ENCODE measurements at places on chromosomes 7 and 10.
A peak's percentile ranks its signal among the peaks of the same experiment; 100 is the strongest.

GRCh38 chr7:1591396-1591795 lies 21.6 kb upstream of the PSMG3 start:
- no peak for DNase-seq

- no peak for DNase-seq
Measured at GRCh38 chr10:119479532-119479931, 63.0 kb downstream of the RGS10 start.

GRCh38 chr10:49539320-49539885 lies 482 bp upstream of the ERCC6 start:
- DNase-seq, result no peak

- no peak for DNase-seq
Measured at GRCh38 chr10:124971276-124971675, 29.4 kb downstream of the ZRANB1 start.

DNA sequence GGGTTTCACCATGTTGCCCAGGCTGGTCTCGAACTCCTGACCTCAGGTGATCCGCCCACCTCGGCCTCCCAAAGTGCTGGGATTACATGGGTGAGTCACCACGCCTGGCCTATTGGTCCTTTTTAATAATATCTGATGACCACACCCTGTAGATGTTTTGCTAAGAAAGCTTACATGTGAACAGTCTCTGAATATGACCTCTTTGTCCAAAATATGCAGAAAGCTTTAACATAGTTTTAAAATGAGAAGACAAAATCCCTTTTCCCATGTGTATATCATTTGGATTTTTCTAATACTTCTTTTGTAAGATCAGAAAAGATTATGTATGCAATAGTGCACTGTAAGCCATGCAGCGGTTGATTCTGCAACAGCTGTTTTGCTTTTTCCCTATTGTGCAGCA lies 38.5 kb downstream of the MCU start:
- no peak for DNase-seq

DNA sequence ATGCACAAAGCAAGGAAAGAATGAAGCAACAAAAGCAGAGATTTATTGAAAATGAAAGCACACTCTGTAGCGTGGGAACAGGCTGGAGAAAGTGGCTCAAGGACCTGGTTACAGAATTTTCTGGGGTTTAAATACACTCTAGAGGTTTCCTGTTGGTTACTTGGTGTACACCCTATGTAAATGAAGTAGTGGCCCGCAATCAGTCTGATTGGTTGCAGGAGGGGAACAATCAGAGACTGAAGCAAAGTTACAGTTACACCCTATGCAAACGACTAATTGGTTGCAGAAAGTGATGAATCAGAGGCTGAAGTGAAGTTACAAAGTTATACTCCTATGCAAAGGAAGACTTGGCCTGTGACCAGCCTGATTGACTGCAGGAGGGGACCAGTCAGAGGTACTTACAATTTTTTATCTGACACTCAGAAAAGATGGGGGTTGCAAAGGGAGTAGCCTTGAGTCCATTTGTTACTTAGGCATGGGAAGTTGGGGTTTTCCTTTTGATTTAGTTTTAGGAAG lies 3.6 kb upstream of the MTPN start:
- DNase-seq, result peak; percentile 31

DNA sequence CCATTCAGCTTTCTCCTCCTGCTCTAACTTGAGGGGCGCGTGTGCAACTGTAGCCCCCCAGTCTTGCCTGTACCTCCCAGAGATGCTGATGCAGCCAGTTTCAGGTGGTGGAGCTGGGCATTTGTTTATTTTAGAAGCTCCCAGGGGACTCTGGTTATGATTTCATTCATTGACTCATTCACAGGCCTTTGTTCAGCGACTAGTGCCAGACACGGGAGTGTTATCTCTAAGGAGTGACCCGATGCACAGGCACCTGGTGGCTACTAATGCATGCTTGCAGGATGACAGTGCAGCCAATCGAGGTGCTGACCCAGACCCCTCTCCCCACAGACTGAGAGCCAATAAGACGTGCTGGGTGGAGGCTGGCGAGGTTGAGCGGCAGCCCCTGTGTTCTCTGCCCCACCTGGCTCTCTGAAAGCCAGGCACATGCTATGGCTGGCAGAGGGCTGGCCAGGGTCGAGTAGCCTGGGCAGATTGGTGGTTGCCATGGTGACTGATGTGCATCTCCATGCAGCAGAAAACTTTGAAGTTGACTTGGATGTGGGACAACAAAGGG lies 19.7 kb upstream of the SLC18A2 start:
- no peak for DNase-seq

DNA sequence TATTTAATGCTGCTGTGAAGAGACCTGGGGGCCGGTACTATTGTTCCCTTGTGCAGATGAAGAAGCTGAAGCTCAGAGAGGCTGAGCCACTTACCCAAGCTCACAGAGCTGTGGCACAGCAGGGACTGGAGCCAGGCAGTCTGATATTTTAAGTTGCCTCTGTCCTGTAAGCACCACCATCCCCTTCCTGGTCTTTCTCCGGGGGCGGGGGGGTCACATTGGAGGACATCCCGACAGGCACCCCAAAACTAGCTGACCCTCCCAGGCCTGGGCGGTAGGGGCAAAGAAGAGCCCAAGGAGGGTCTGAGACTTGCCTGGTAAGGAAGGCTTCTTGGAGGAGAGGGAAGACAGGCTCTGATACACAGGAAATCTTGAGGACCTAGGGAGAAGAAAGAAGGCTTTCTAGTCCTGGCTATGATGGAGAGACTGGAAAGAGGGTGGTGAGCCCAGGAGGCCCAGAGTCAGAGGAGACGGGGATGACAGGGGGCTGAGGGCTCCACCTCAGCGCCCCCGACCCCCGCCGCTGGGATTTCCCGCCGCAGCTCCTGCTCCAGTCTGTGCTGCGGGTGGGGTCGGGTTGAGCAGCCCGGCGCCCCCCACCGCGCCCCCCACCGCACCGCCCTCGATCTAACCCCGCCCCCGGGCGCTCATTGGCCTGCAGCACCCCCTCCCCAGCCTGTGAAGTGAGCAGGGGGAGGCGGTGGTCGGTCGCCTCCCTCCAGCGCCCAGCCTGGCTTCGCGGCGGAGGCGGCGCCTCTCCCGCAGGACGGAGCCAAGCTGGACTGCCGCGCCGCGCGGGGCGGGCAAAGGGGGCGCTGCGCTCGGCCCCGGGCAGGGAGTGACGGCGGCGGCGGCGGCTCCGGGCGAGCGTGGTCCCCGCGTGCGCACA lies at the start of gene ADCYAP1R1:
ADCYAP1R1 (plus strand) TSS at position 711 of the 889 bp plus-strand sequence. CDS start 10,957 bp downstream, outside the sequence.
- no peak for DNase-seq

DNA sequence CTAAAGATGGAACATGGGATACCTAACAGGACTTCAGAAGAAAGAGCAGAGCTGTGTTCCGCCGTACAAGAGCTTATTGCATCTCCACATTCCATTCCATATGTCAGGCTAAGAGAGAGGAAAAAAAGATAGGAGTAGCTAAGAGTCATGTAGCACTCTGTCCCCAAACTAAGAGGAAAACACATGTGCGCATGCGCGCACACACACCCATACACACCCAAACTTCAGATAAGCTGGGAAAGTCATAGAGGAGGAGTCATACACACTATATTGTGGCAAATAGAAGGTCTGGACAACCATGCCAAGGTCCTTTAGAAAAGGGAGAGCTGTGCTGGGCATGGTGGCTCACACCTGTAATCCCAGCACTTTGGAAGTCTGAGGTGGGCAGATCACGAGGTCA lies 132.4 kb downstream of the RAB11FIP2 start:
- no peak for DNase-seq
